ENCODE measurements at places on chromosomes 13 and 19.
A peak's percentile ranks its signal among the peaks of the same experiment; 100 is the strongest.

DNA sequence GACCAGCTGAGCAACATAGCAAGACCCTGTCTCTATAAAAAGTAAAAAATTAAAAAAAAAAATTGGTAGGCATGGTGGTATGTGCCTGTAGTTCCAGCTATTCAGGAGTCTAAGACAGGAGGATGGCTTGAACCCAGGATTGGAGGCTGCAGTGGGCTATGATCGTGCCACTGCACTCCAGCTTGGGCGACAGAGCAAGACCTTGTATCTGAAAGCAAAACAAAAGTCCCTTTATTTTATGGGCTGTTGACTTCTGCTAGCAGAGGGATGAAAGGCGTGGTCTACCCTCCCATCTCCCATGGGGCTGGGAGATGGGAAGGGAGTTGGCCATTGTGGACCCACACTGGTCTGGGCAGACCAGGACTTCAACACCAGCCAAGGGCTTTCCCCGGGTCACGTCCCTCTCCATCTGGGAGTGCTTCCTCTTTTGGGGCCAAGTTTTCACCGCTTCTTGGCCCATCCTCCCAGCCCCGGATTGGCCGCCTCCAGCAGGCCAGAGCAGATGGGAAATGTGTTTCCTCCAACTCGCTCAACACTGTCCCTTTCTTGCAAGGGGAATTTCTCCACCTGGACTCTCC lies 2.2 kb upstream of the TNFSF9 start:
- peak; percentile 91 for DNase-seq

- no peak for DNase-seq
Measured at GRCh38 chr19:42126574-42126973, 5.7 kb downstream of the POU2F2 start.

DNA sequence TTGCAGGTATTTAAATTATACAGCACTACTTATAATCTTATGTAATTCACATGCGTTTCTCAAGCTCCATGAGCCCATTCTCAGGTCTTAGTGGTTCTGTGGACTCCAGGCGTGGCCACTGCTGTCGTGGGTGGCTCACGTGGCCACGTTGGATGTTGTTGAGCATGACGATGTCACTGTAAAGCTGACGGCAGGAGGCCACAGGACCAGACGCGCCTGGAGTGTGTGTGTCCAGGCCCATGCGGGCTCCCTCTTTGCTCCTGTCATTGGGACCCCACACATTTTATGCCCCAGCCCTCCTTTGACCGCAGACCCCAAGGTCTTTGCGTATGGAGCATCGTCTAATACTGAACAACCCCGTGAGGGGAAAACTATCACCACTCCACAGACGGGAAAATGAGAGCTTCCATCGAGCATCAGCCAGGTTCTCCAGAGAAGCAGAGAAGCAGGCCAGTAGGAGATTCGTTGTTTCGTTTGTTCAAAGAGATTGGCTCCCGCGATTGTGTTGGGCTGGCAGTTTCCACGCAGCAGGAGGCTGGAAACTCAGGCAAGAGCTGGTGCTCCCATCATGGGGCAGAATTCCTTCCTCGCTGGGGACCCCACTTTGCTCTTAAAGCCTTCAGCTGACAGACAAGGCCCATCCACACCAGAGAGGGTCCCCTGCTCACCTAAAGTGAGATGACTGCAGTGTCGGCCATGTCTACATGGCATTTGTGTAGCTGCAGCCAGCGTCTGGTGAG lies 129.3 kb upstream of the SPACA7 start:
- no peak for DNase-seq

DNA sequence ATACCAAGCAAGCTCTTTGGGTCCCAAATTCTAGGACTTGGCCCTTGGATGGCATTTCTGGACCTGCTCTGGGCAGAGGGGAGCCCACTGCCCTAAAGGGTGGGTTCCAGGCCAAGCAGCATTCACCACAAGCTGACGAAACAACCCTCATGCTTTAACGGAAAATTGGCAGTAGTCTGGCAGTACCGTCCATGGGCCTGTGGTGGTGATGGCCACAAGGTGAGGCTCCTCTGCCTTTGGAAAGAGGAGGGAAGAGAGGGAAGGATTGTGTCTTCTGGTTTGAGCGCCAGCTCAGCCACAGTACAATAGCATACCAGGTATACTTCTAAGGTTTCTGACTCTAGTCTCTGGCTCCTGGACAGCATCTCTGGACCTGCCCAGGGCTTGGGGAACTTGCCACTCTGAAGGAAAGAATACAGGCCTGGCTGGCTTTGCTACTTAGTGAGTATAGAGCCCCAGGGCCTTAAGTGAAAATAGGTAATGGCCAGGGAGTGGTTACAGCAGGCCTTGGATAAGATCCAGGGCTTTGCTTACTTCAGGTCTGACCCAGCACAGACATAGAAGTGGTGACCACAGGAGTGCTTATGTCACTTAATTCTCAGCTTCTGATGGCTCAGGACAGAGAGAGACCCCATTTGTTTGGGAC lies 595.5 kb downstream of the LMO7 start:
- DNase-seq, result no peak

DNA sequence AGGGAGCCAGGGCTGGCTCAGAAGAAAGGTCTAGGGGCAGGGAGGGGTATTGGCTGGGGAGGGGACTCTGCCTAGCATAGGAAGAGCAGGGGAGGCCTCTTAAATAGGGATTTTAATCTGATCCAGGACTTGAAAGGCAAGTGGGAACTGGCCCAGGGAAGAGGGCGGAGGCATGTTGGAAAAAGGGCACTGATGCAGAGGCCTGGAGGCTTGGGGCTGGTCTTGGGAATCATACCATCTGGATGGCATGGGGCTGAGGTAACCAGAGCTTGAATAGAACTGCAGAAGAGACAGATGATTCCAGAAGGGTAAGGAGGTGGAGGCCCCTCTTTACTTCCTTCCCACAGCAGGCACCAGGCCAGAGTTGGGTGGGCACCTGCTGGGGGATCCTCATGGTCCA lies 29.1 kb downstream of the CERS4 start:
- no peak for DNase-seq

DNA sequence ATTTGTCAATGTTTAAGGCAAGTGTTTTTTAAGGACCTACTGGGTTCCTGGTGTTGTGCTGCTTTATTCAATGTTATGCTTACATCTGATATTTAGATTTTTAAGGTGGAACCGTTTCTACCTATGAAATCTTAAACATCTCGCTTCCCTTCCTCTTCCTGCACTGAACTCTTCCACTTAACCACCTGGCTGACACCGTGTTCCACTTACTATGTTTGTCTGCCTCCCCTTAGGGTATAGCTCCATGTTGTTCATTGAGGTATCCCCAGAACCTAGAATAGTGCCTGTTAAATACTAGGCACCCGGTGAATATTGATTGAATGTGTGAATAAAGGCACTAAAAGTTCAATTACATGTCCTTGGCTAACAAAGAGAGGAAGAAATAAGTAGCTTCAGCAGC lies 104.9 kb downstream of the RNF17 start:
- no peak for DNase-seq
